ENCODE measurements at places on chromosomes 4 and X. TPM values are rescaled to one million over a fixed set of nuclear protein-coding genes. Genes with fewer than 3 reads are reported as not detected.

CLRN2 gene
- total RNA-seq, result not detected

GRCh38 chrX:43898406-43899035, 16.3 kb upstream of the MAOB start:
- no peak for DNase-seq

GRCh38 chr4:13733817-13734216, 106.3 kb upstream of the BOD1L1 start:
- DNase-seq, result no peak

- no peak for DNase-seq
Measured at GRCh38 chr4:61294936-61295335, 94.8 kb downstream of the ADGRL3 start.
